Hematopoietic multipotent progenitor cell treated with erythropoietin and hydrocortisone succinate and interleukin-3 and kit ligand, for 15 days (in vitro differentiated cells): ENCODE measurements at places on chromosomes 1 and 21.
A peak's percentile ranks its signal among the peaks of the same experiment; 100 is the strongest.

DNA sequence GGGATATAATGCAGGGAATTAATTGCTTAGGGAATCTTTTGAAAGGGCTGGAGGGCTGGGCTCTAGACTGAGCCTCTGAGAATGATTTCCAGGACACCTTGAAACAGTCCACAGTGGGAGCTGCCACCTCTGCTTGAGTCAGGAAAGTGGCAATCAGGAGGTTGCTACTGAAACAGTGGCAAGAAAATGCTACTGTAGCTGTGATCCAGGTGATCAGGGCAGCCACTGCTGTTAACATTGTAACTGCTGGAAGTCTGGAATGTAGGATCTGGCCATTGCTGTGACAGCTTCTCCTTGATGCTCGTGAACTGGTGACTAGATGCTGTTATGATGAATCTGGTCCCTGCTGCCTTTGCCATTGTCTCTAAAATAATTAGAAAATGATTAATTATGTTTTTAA lies 12.8 kb downstream of the MAGI3 start:
- DNase-seq = no peak

- no peak for DNase-seq
These were observed 89.7 kb downstream of the ADARB1 start for GRCh38 chr21:45164124-45164511.

DNA sequence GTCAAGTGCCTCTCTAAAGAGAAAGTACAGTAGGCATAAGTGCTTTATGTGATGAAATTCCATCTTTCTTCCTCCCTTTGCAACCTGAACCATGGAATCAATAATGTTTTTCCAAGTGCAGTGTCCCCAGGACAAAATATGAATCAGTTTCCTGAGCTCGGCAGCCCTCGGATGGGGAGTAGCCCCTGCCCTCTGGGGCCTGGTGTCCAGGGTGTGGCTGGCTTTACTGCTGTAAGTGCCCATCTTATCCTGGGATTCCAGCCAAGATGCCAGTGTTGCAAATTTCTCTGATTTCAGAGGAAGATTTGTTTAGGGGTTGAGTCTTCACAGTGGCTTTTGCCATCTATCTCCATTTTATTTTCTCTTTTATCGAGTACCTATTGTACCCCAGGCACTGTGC lies 40.5 kb upstream of the SRP9 start:
- DNase-seq = no peak

GRCh38 chr1:119725626-119726025 lies 13.9 kb downstream of the PHGDH start:
- no peak for DNase-seq

GRCh38 chr21:44932408-44933181 lies 7.2 kb upstream of the SLX9 start:
- DNase-seq = peak; percentile 42

GRCh38 chr1:109631513-109632505 lies 12.2 kb downstream of the AMPD2 start:
- no peak for DNase-seq

- peak; percentile 32 for DNase-seq
These were observed at the start of gene FOXD3 for GRCh38 chr1:63322114-63322943. Gene FOXD3 (plus strand): TSS chr1:63322567. CDS start chr1:63323059, 492 bp downstream.

GRCh38 chr1:29599826-29600225 lies 363.5 kb downstream of the PTPRU start:
- DNase-seq = no peak
